ENCODE measurements at places on chromosomes 1 and 21.

- no peak for DNase-seq
These were observed 8.5 kb downstream of the SLFNL1 start for GRCh38 chr1:41013024-41013423.

- no peak for DNase-seq
These were observed 6.4 kb downstream of the TRIM63 start for GRCh38 chr1:26060832-26061574.

DNA sequence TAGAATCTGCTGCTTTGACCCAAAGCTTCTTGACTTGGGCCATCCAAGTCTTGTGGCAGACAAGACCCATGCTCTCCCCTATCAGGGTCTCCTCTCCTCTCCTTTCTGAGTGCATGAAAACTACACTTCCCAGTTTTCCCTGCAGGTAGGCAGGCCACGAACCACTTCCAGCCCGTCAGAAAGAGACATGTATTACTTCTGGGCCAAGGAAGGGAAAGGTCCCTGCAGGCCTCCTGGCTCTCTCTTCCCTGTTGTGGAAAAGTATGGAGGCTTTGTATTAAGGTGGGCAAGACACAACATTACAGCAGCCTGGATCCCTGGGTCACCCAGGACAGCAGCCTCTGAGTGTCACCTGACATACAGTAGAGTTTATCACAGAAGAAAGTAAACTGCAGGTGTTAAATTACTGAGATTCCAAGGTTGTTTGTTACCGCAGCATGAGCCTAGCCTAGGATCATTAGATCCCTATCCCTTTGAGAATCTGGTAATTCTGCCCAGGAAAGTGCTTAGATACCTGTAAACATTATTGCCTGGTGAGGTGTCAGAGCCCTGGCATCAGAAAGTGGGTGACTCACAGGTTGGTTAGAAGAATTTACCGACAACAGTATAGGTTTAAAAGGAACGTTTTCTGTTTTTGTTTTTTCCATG, 717.3 kb downstream of the MATN1 start:
- no peak for DNase-seq

GRCh38 chr1:223204424-223204823, 61.4 kb upstream of the TLR5 start:
- no peak for DNase-seq

- DNase-seq, result no peak
These were observed at the start of gene EPS8L3 for GRCh38 chr1:109763646-109764415. Gene EPS8L3 (minus strand): TSS chr1:109763923. CDS start chr1:109761749, 2,174 bp downstream.

- DNase-seq, result no peak
These were observed 47.0 kb upstream of the CSF1 start for GRCh38 chr1:109863667-109864046.

DNA sequence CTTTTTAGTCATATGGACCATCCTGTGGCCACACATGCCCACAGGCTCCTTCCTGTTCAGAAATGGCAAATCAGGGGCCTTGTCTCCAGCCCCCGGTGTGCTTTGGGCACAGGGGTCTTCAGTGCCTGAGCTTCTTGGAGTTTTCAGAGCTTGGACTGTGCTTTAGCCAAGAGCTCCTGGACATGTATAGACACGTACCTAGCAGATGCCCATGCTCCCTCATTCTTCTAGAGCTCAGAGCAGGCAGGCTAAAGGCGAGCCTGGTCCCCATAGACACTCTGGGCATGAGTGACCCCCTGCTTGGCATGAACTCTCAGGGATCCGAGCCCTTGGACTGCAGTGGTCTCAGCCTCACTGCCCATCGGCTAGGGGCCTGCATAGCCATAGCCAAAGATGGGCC, 106.8 kb downstream of the EPHB2 start:
- DNase-seq, result no peak

DNA sequence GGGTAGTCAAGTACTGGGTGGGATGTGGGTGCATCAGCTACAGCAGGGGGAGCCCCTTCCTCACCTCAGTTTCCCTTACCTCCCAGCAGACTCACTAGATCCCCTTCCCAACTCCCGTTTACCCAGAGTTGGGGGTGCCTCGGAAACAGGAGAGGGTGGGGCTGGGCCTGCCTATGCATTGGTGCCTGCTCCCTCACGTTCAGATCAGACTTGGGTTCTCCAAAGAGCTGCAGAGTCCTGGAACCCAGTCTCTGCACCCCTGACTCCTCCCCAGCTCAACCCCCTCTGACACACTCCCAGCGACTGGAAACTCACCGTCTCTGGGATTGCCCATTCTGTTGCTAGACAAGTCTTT, 6.0 kb downstream of the FOXO6 start:
- DNase-seq, result no peak

- DNase-seq, result no peak
These were observed 1065.8 kb upstream of the B3GALT2 start for GRCh38 chr1:194252199-194252598.

- no peak for DNase-seq
These were observed 598.4 kb downstream of the RWDD3 start for GRCh38 chr1:95832370-95832769.

DNA sequence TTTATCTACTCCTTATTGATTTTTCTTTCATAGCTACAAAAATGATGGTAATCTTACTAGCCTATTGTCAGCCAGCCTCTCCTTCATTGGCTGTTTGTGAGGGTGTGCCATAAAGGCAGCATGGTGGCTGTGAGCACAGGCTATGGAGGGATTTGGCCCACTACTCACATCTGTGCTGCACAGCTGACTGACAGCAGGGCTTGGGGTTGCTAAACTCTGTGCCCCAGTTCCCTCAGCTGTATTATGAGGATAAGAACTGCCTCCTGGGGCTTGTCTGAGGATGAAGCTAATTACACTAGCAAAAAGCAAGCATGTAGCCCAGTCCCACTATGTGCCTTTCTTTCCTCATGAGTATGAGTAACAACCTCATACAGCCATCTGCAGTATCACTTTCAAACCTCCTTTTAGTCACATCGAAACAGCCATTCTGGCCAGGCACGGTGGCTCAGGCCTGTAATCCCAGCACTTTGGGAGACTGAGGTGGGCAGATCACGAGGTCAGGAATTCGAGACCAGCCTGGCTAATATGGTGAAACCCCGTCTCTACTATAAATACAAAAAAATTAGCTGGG, 66.2 kb downstream of the COQ8A start:
- no peak for DNase-seq

- DNase-seq, result no peak
These were observed 360.2 kb upstream of the PTBP2 start for GRCh38 chr1:96361271-96361856.

GRCh38 chr1:246647113-246647512, 77.1 kb upstream of the SCCPDH start:
- DNase-seq, result no peak

DNA sequence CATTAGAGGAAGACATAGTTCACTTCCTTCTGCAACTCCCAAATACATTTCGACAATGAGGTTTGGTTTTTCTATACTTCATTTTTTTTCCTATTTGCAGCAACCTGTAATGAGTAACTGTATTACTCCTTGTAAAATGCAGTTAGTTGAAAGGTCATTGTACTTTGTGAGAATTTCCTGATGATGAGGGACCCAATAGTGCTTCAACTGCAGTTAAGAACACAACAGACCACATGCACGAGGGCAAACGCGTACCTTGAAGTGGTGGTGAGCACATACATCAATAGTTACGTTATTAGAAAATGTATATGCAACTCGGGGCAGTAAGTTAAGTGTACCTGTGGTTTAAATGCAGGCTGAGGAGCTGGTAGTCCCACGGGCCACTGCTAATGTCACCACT, 171.8 kb downstream of the GABPA start:
- DNase-seq, result no peak

DNA sequence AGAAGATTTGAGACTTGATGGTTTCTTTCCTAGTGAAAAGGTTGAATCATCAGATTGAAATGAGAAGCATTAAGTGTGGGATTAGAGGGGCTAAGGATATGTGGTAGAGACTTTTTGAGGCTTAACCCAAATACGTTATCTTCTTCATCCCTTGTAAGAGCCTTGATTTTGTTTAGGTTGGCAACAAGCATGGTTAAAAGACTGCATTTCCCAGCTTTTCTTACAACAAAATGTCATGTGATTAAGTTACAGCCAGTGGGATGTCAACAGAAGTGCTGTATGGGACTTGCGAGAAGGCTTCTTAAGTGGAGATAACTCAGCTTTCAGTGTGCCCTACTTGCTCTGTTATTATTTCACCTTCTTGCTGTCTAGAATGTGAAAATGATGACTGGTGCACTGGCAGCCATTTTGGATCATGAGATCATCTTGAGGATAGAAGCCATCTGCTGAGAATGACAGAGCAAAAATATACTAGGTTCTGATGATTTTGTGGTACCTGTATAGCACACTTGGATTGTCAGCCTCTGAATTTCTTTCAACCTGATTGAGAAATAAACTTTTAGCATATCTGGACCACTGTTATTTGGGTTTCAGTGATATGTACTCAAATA, 41.3 kb upstream of the GNG12 start:
- no peak for DNase-seq

GRCh38 chr1:89129911-89130310, 4.0 kb upstream of the GBP2 start:
- no peak for DNase-seq

GRCh38 chr21:14535702-14536101, 10.4 kb downstream of the SAMSN1 start:
- no peak for DNase-seq

DNA sequence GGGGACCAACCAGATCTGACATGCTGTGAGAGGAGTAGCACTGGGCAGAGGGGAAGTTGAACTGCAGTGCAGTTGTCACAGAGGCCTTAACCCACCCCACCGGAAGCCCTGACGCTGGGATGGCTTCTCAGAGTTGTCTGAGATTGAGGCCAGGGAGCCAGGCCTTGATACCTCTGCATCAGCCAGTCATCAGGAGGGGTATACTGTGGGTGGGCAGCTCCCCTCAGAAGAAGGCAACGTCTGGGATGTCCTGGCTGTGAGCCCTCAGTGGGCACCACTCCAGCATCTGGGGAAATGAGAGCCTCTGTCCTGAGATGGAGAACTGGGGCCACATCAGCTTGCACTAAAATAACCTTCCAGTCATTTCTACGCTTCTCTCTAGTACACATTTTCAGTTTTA, 47.9 kb upstream of the BCAR3 start:
- DNase-seq, result no peak

DNA sequence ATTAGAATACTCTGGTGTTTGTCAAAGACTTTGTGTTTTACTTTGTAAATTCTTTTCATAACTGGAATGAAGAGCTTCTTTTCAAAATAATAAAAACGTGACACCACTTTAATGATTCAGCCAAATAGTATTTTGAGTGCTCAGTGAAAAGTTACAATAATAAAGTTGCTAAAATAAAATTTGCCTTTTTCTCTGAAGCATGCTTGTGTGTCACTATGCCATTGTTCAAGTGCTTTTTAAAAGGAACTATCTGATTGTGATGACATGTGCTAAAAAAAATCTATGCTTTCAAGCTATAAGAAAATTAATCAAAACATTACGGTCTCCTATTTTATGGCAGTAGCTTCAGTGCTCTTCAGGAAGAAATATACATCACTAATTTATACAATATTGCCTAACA, 1290.5 kb upstream of the B3GALT2 start:
- no peak for DNase-seq

GRCh38 chr1:208100906-208101305, 143.3 kb downstream of the PLXNA2 start:
- no peak for DNase-seq

GRCh38 chr1:118201524-118201923, 16.5 kb upstream of the SPAG17 start:
- DNase-seq, result no peak

GRCh38 chr1:115924770-115925169, 51.5 kb upstream of the SLC22A15 start:
- DNase-seq, result no peak

- DNase-seq, result no peak
These were observed 76.4 kb downstream of the SNRPE start for GRCh38 chr1:203937678-203938330.

GRCh38 chr1:155003227-155003765, 694 bp downstream of the ZBTB7B start:
- DNase-seq, result no peak

GRCh38 chr1:101309334-101310311, 72.8 kb downstream of the S1PR1 start:
- no peak for DNase-seq

- no peak for DNase-seq
These were observed 241.5 kb downstream of the LTN1 start for GRCh38 chr21:28751176-28751575.

DNA sequence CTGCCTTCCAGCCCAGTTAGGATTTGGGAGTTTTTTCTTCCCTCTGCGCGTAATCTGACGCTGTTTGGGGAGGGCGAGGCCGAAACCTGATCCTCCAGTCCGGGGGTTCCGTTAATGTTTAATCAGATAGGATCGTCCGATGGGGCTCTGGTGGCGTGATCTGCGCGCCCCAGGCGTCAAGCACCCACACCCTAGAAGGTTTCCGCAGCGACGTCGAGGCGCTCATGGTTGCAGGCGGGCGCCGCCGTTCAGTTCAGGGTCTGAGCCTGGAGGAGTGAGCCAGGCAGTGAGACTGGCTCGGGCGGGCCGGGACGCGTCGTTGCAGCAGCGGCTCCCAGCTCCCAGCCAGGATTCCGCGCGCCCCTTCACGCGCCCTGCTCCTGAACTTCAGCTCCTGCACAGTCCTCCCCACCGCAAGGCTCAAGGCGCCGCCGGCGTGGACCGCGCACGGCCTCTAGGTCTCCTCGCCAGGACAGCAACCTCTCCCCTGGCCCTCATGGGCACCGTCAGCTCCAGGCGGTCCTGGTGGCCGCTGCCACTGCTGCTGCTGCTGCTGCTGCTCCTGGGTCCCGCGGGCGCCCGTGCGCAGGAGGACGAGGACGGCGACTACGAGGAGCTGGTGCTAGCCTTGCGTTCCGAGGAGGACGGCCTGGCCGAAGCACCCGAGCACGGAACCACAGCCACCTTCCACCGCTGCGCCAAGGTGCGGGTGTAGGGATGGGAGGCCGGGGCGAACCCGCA, at the start of gene PCSK9:
Gene PCSK9 (plus strand): TSS at position 207 of the 741 bp plus-strand sequence. CDS start 290 bp downstream, at position 497.
- DNase-seq, result no peak

DNA sequence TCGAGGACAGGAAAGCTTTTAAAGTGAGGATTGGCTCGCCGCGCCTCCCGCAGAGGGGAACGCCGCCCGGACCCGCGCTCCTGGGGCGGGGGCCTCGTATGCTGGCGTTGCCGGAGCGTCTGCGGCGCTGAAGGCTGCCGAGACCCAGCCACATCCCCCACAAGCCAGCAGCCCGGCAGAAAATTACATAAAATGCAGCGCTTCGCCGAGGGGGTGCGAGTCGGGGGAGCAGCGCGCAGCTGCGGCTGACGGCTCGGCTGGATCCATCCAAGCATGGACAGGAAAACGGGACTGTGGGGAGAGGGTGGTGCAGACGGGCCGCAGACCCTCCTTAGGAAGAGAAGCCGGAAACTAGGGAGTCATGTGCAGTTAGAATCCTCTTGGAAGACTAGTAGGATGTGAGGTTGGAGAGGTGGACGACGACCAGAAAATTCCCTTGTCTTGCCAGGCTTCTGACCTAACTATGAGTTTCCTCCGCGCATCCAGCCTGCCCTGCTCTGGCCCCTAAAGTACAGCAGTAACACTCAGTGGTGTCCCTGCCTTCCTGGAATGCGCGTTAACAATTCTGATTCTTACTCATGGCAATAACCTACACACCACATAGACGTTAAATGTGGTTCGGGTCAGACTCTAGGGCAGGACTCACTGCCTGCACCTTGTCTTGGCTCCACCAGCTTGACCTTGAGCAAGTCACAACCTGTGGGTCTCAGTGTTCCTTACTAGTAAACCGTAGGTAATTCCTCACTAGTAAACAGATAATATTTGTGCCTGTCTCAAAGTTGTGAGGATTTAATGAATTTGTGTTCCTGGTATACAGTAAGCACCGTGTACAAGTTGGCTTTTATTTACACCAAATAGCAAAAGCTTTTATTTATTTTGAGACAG, 953 bp upstream of the BRWD1 start:
- peak; percentile 57 for DNase-seq

- DNase-seq, result no peak
These were observed 190.8 kb downstream of the PRDM2 start for GRCh38 chr1:13890766-13891165.

Measured in right renal cortex interstitium (tissue), 3 donors.